CD14-positive monocyte (primary cell): ENCODE measurements at places on chromosomes 2 and 18. TPM values are rescaled to one million over a fixed set of nuclear protein-coding genes. Genes with fewer than 3 reads are reported as not detected.

ATRAID gene
- polyA plus RNA-seq: 287 TPM

- peaks cover 47% of the 10 kb centered on the region for H3K4me1 ChIP-seq
- DNase-seq: no peak
- H3K36me3 ChIP-seq: no peaks in the 10 kb centered on the region
- H3K27me3 ChIP-seq: peaks cover 79% of the 10 kb centered on the region
- H3K27ac ChIP-seq: no peak overlapping the region
Observed at GRCh38 chr2:199462347-199462955, 4.7 kb upstream of the SATB2 start.

- H3K4me3 ChIP-seq: no peak overlapping the region
- DNase-seq: no peak
- peaks cover under 1% of the 10 kb centered on the region for H3K27me3 ChIP-seq
- peaks cover 3% of the 10 kb centered on the region for H3K36me3 ChIP-seq
- peaks cover 37% of the 10 kb centered on the region for H3K4me1 ChIP-seq
Observed at GRCh38 chr2:118091631-118092030, 3.4 kb downstream of the INSIG2 start.

GRCh38 chr18:26082475-26082874, 7.9 kb downstream of the SS18 start:
- no peak overlapping the region for H3K27ac ChIP-seq
- H3K36me3 ChIP-seq: peaks cover 57% of the 10 kb centered on the region
- no peak for DNase-seq
- no peaks in the 10 kb centered on the region for H3K27me3 ChIP-seq
- H3K4me3 ChIP-seq: no peak overlapping the region
- no peaks in the 10 kb centered on the region for H3K4me1 ChIP-seq

DNA sequence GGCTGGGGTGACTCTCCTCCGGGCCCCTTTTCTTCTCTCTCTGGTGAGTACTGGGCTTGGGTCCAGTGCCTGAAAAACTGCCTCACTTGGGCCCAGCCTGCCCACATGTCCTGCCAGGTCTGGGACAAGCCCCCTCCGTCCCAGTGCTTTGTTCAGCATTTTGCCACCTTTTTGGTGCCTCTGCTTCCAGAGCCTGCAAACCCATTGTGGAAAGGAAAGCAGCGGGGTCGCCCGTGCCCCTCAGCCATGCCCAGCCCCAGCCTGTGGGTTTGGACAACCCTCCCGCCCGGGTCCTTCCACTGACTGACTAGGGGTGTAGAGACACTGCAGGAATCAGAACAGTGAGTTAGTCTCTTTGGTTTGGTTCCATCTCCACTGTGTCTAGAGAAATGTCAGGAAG, 140.7 kb upstream of the ALKAL2 start:
- H3K4me1 ChIP-seq: no peaks in the 10 kb centered on the region
- no peak overlapping the region for H3K27ac ChIP-seq
- no peaks in the 10 kb centered on the region for H3K27me3 ChIP-seq
- DNase-seq: no peak
- no peaks in the 10 kb centered on the region for H3K36me3 ChIP-seq
- no peak overlapping the region for H3K4me3 ChIP-seq

DNA sequence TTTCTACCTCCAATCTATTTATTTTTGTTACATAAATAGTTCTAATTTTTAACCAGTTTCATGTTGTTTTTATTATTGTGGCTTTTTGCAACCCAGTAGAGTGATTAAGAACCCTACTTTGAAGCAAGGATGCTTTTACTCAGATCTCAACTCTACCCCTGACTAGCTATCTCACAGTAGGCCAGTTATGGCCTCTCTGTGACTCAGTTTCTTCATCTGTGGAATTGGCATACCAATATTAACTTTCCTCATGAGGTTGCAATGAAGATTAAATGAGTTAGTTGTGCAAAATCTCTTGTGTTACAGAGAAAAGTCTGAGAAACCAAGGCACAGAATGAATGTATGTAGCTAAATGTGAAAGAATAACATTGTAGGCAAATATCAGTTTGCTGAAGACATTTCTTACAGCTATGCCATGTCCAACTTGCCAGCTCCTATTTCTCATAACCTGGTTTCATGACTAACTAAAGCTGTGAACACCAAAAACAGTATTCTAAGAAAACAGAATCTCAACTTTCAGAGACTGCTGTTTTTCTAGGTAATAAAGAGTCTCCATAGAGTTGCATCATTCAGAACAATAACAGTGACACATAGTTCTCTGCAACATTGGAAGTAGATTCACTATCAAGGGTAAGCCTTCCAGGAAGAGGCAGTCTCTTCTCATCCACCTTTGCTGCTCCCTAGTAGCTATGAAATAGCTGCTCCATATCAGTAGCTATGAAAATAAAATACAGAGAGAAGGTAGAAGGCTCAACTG, 33.2 kb upstream of the CYTIP start:
- no peak overlapping the region for H3K27ac ChIP-seq
- H3K4me1 ChIP-seq: peaks cover 16% of the 10 kb centered on the region
- DNase-seq: no peak
- H3K4me3 ChIP-seq: no peak overlapping the region

ANTXR1 gene
- not detected in 2 replicates for polyA plus RNA-seq

DNA sequence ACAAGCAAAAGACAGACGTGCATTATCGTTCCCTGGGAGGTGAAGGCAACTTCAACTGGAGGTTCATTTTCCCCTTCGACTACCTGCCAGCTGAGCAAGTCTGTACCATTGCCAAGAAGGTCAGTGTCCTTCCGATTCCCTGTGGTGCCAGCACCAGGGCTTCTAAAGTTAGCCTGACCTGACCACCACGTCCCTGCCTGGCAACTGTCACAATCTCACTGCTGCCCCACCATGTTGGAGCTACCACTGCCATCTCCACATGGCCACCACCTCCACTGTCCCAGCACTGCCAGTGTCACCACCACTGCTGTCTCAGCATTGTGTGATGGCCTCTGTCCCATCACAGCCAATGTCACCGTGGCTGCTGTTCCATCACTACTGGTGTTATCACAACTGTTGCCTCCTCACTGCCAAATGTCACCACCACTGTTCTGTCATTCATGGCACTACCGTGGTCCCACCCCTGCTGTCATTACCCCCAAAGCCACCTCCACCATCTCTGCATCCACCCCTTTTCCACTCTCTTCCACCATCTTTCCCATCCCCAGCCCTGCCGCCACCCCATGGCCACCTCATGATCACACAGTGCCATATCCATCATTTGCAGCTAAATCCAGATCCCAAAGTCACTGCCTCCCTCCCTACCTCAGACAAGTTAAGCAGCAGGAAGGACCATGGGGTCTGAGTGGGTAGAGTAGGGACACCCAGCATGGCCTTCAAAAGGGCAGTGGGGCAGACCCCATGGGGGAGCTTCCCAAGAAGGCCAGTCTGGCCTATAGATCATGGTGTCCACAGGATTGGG, 216.5 kb downstream of the DYSF start:
- H3K4me1 ChIP-seq: no peaks in the 10 kb centered on the region
- H3K27me3 ChIP-seq: no peaks in the 10 kb centered on the region
- DNase-seq: no peak

PSD4 gene
- polyA plus RNA-seq: 18.2 TPM

- H3K27ac ChIP-seq: no peak overlapping the region
- DNase-seq: no peak
- no peaks in the 10 kb centered on the region for H3K36me3 ChIP-seq
- no peak overlapping the region for H3K4me3 ChIP-seq
- H3K4me1 ChIP-seq: no peaks in the 10 kb centered on the region
Observed at GRCh38 chr2:147739508-147739907, 105.3 kb upstream of the ACVR2A start.

DNA sequence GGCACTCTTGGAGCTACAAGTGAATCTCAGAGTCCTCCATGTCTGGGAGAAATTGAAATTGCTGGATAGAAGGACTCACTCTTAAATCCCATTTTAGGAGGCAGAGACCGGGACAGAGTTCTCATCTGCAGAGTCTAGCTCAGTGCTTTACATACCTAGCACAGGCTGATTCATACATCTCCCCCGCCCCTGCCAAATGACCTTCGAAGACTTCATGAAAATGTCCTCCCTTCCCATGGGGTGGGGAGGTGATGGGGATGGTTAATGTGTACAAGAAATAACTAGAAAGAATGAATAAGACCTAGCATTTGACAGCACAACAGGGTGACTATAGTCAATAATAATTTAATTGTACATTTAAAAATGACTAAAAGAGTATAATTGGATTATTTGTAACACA, 8.2 kb upstream of the SERPINB5 start:
- DNase-seq: no peak
- H3K36me3 ChIP-seq: no peaks in the 10 kb centered on the region
- H3K27ac ChIP-seq: no peak overlapping the region

OR6B2 gene
- polyA plus RNA-seq: not detected

PDE11A gene
- not detected in 2 replicates for polyA plus RNA-seq

GRCh38 chr2:234335661-234336228, 161.1 kb downstream of the ARL4C start:
- H3K4me1 ChIP-seq: no peaks in the 10 kb centered on the region
- H3K4me3 ChIP-seq: no peak overlapping the region

DNA sequence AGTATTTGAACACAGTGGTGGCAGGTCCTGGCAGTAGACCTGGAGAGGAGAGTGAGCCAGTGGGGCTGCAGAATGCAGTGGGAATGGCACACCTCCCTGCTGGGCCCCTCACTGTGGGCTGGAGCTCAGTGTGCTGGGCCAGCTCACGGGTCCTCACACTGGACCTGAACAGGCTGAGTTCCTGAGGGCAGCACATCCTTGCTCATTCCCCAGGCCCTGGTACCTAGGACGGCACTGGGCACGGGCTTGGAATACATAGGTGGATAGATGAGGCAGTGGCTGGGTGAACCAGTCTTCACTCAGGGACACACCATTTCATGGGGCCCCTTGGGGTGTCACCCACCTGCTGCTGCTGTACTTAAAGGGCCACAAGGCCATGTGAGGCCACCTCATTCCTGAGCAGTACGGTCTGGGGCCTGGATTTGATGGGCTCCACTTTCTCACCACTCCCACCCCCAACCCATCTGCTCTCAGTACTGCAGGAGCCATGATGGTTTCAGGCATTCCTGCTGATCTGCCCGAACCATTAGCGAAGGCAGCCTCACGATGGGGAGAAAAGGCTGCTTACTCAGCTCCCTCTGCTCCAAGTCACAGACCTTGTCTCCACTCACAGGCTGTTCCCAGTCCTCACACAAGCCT, 4.2 kb downstream of the TMEM177 start:
- no peak overlapping the region for H3K27ac ChIP-seq
- H3K36me3 ChIP-seq: no peaks in the 10 kb centered on the region
- H3K4me3 ChIP-seq: no peak overlapping the region
- H3K4me1 ChIP-seq: peaks cover 17% of the 10 kb centered on the region
- DNase-seq: no peak

EML6 gene
- polyA plus RNA-seq: 0.22 and 0.79 TPM in 2 replicates

DNA sequence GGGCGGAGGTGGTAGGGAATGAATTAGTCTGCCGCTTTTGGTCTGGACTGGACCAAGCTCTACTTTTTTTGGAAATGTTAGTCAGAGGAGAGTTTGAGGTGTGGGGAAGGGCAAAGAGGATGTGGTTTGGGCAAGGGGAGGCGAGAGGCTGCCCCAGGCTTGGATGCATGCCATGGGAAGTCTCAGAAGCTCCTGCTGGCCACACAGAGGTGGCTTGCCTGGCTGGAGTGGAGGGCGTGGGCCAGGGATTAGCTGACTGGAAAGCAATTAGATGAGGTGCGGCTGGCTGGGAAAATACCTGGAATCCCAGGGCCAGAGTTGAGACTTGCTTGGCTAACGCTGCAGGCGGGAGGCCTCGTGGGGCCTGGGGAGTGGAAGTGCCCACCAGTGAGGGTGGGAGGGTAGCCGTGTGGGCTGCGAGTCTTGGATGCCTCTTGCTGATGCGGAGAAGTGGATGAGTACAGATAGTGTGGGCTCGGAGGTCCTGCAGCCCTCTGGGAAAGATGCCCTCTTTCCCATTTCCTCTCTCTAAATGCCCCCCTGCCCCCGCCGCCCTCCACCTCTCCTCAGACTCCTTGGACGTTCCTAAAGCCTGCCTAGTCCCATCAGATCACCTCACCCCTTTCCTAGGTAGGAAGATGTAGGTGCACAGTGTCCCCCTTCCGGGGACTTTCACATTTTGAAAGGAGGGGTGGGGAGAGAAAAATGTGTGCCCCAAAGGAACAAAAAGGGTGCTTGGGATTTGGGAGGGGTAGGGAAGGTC, 117.6 kb downstream of the SMAD7 start:
- H3K4me1 ChIP-seq: peaks cover 35% of the 10 kb centered on the region
- peak overlapping the region; percentile 42 for H3K27ac ChIP-seq
- no peaks in the 10 kb centered on the region for H3K36me3 ChIP-seq
- H3K27me3 ChIP-seq: no peaks in the 10 kb centered on the region
- no peak overlapping the region for H3K4me3 ChIP-seq
- DNase-seq: peak; percentile 79

GRCh38 chr2:135132314-135132713, 80.2 kb downstream of the RAB3GAP1 start:
- no peaks in the 10 kb centered on the region for H3K4me1 ChIP-seq
- DNase-seq: no peak
- peaks cover 90% of the 10 kb centered on the region for H3K36me3 ChIP-seq
- no peaks in the 10 kb centered on the region for H3K27me3 ChIP-seq
- no peak overlapping the region for H3K4me3 ChIP-seq
- H3K27ac ChIP-seq: no peak overlapping the region

- no peaks in the 10 kb centered on the region for H3K36me3 ChIP-seq
- DNase-seq: no peak
- peak overlapping the region; percentile 20 for H3K4me3 ChIP-seq
- no peaks in the 10 kb centered on the region for H3K27me3 ChIP-seq
Observed at GRCh38 chr2:205722283-205722918, 40.1 kb downstream of the NRP2 start.

CCDC148 gene
- polyA plus RNA-seq: not detected

LOXHD1 gene
- 0.61 TPM for polyA plus RNA-seq

CDK5R2 gene
- polyA plus RNA-seq: not detected

DNA sequence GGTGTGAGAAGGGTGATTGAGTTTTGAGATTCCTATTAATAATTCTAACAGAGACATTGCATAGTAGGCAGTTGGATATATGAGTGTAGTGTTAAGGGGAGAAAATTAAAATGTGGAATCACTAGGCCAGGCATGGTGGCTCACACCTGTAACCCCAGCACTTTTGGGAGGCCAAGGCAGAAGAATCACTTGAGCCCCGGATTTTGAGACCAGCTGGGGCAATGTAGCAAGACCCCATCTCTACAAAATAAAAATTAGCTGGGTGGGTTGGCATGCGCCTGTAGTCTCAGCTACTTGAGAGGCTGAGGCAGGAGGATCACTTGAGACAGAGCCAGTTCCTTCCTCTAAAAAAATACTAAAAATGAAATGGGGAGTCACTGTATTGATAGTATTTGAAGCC, 150.6 kb downstream of the MCFD2 start:
- no peak overlapping the region for H3K27ac ChIP-seq
- no peak for DNase-seq
- no peaks in the 10 kb centered on the region for H3K4me1 ChIP-seq

DNA sequence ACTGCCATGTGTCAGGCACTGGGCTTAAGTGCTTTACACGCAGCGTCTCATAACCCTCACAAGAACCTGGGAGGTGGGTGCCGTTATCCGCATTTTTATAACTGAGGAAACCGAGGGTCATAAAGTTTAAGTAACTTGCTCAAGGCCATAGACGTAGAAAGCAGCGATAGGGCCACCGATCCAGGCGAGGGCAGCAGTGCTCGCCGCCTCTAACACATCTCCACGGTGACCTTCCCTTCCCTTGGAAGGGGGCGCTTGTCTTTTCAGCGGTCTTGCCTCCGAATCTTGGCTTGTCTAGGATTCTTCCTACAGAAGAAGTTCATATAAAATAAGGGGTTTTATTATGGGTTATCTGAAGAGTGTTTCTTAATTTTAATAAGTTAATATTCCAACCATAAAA, 186.6 kb downstream of the GBX2 start:
- no peak overlapping the region for H3K27ac ChIP-seq
- H3K27me3 ChIP-seq: no peaks in the 10 kb centered on the region
- no peak overlapping the region for H3K4me3 ChIP-seq
- no peaks in the 10 kb centered on the region for H3K4me1 ChIP-seq
- H3K36me3 ChIP-seq: no peaks in the 10 kb centered on the region

GRCh38 chr2:170930991-170931266, 1.9 kb downstream of the GORASP2 start:
- H3K4me3 ChIP-seq: no peak overlapping the region
- peaks cover 22% of the 10 kb centered on the region for H3K4me1 ChIP-seq

ACADL gene
- not detected for polyA plus RNA-seq
